ENCODE measurements at places on chromosomes 1 and 21. TPM values are rescaled to one million over a fixed set of nuclear protein-coding genes. Genes with fewer than 3 reads are reported as not detected.

Gene BNIPL
- 0.26 TPM for total RNA-seq

Gene UTP25
- total RNA-seq: 8.9 TPM

Gene AUNIP
- 1.6 TPM for total RNA-seq

Gene AQP10
- not detected for total RNA-seq

Gene CTNNBIP1
- total RNA-seq: 20.2 TPM

Gene KLHDC8A
- total RNA-seq: not detected

Gene MCOLN3
- total RNA-seq: not detected

Gene DEPDC1
- total RNA-seq: 36.2 TPM

Gene TOMM20
- total RNA-seq: 112 TPM

Gene ADCY10
- total RNA-seq: not detected

Gene OR2W3
- not detected for total RNA-seq

Gene GJA4
- not detected for total RNA-seq

Gene ACKR1
- not detected for total RNA-seq

Gene ITGB3BP
- 25.1 TPM for total RNA-seq

Gene MNDA
- total RNA-seq: not detected

Gene TIAM1
- total RNA-seq: not detected

Gene ITLN2
- total RNA-seq: not detected

Gene LCE3D
- total RNA-seq: not detected

Gene CR2
- total RNA-seq: not detected

Gene HLX
- 11.4 TPM for total RNA-seq

Gene TTLL10
- total RNA-seq: not detected

Gene USP1
- total RNA-seq: 26.3 TPM

Gene HSF2BP
- total RNA-seq: 0.75 TPM

Gene FCRL1
- not detected for total RNA-seq

Gene C1orf94
- total RNA-seq: not detected

Gene PGLYRP3
- not detected for total RNA-seq

Gene PDZK1IP1
- total RNA-seq: not detected

Gene B4GALT3
- total RNA-seq: 37.6 TPM

Gene AK2
- 178 TPM for total RNA-seq
